ENCODE measurements at places on chromosomes 3 and 15.

- no peak for DNase-seq
These were observed 10.3 kb upstream of the STAB1 start for GRCh38 chr3:52484680-52485461.

GRCh38 chr3:120985242-120985641, 77.2 kb downstream of the STXBP5L start:
- DNase-seq: no peak

DNA sequence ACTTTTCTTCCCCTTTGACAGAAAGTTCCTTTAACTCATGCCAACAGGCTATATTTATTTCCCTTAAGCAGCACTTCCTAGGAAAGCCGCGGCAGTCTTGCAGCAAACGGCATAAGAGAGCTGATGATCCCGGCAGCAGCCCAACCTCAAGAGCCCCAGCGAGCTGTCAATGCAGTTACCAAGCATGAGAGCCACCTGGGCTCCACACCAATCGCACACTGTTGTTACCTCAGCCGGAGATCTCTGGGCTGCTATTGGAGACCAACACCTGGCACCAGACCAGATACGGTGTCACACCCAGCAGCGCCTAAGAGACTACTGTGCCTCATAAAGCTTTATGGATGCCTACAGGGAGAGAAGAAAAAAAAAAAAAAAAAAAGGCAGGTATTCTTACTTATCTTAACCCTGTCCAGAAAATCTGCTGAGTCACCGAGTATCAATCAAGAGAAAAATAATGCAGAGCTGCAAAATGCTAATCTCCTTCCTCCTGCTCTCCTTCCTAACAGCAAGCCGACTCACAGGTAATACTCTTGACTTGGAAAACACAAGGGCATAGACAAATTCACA, 11.7 kb downstream of the ABCC5 start:
- peak; percentile 11 for DNase-seq

DNA sequence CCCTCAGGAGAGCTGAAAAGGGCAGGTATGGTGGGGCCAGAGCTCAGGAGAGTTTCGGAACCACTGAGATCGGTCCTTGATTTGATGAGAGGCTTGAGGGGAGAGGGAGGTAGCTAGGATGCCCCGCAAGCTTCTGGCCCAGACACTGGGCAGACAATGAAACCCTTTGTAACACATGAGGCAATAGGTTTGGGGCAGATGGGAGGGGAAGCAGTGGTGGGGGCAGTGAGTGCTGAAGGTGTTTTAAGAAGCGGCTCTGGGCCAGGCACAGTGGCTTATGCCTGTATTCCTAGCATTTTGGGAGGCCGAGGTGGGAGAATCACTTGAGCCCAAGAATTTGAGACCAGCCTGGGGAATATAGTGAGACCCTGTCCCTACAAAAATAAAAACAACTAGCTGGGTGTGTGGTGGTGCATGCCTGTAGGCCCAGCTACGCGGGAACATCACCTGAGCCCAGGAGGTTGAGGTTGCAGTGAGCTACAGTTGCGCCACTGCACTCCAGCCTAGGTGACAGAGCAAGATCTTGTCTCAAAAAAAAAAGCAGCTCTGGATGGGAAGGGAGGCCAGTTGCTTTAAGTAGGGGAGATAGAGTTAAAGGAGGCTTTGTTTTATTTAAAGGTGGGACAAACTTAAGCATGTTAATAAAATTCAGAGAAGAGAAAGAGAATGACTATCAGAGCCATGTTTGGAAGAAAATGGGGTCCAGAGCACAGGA, 9.6 kb upstream of the SNX22 start:
- DNase-seq: no peak

- no peak for DNase-seq
These were observed 207.0 kb downstream of the NTRK3 start for GRCh38 chr15:88049506-88049905.

DNA sequence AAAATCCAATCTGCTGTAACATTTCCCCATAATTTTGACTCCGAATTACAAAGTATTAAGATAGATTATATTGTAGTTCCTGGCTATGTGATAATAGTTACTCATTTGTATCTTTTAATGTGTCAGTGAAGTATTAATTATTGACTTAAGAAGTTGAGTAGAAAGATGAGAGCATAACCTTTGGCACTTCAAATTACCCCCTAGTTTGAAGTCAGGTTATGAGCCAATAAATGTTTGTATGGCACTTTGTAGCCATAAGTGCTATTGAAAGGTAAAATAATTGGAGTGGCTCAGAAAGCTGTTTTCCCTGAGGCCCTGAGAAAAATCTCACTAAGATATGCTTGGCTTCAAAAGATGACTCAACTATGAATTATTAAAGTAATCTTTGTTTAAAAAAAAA, 31.0 kb downstream of the IREB2 start:
- DNase-seq: no peak

DNA sequence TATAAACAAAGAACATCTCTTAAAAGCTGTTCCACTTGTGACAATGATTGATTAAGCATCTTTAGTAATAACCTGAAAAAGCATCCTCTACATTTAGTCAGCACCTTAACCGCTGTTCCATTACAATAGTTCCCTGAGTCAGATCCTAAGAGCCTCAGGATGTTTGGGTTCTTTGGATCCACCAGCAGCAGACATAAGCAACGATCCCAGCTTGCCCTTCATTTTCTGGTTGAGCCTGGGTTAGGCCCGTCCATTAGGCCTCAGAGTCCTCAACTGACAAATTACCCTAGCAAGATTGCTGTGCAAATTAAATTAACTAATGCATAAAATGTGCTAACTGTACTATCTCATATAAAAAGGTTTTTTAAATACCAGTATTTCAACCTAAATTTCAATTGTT, 42.3 kb upstream of the ROBO1 start:
- no peak for DNase-seq

DNA sequence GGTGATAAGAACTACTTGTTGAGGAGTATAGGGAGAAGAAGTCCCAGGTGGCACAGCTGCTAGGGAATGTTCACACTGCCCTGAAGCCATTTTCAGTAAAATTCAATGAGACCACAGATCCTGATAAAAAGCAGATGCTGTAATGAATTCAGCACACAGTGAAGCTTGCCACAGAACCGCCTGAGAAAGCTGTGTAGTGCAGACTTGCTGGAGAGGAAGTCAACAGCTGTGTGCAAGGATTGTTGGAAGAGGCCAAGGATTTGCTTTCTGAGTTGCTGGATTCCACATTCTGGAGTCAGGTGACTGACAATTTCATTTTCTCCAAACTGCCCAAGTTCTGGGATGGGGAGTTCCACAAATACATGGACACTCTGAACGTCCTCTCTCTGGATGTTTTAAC, 70.9 kb downstream of the ANP32A start:
- no peak for DNase-seq

DNA sequence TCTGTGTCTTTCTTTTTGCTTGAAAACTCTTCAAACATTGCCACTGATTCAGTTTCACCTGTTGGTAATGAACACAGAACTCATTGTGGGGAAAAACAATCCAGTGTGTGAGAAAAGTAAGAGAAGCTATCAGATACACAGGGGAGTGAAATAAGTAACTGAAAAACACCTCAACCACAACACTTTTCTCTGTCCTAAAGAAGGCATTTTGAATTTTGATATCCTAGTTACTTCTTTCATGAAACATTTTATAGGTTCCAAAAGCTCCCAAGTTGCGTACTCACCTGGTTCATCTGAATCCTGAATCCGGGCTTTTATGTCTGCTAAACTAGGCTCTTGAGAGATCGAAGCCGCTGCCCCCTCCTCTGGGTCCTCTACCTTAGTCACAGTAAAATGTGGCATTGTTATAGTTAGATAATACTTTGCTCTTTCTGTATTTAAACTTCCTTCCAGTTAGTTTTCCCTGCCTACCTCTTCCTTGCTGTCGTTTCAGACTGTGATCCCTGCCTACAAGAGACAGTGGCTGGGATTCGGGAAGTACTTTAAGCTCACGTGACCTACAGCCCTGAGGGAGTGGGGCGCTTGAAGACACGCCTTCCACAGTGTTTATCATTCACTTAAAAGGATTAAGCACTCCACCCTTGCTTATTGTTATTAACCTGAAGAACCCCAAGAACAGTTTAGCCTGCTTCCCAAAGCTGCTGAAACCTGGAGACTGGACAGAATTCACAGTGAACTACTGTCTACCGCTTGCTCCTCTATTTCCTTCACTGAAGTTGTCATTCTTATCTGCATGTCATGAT, 19.1 kb downstream of the SLC12A6 start:
- DNase-seq: peak; percentile 63

DNA sequence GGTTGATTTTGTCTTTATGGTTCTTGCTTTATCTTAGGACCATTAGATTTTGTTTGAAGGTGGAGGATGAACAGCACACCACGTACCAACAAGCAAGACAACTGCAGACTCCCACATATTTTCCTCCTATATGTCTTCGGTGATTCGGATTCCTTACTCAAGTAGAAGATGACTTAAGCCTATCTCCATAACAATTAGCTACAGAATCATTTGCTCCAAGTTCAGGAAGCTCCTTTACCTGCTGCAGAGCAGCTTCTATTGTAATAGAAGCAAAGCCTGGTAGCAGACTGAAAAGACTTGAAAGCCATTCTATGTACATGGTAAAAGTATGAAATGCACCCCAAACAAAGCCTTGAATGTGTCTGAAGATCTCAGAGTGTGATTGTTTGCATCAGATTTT, 229.0 kb downstream of the SOX2 start:
- no peak for DNase-seq

GRCh38 chr3:81753416-81754027, 7.9 kb downstream of the GBE1 start:
- no peak for DNase-seq

DNA sequence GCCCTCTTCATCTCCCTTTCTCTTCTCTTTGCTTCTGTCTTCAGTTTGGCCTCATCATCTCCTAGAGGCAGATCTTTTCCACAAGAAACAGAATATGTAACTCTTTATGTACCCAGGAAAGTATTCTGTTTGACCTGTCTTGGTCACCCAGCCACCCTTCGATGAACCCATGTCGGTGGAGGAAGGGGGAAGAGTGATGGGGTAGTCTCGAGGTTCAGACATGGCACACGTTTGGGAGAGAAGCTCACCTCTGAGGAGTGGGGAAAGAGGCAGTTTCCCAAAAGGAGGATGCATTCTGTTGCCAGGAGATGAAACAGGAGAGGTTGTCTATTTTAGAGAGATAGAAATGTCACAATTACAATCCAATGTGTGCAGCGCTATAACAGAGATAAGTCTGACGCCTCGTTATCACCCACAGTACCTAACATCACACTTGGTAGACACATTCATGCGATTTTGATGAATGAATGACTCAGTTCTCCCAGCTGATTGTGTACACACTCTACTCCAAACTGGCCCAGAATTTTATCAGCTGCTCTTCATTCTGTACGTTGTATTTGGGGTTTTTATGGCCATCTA, 722 bp upstream of the CCDC50 start:
- DNase-seq: no peak

GRCh38 chr3:155407971-155408370, 114.5 kb upstream of the STRIT1 start:
- DNase-seq: no peak

DNA sequence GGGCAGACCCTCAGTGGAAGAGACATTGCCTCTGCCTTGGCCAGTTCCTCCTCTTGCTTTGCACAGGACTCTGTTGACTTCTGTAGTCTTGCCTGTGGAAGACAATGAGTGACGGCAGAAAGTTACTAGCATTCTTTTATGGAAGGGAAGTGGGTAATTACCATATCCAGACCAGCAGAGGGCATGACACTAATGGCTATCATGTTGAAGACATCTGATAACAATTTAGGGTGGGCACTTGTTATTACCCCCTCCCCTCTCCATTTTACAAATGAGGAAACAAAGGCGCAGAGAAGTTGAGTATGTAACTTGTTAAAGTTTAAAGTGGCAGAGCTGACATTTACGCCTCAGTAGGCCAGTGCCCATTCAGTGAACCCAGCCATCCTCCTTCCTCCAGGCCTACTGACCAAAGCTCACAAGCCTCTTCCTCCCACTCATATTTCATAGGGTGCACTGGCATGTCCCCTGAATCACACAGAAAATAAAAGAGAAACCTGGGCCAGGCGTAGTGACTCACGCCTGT, 48.2 kb upstream of the FMN1 start:
- DNase-seq: peak; percentile 32

- peak; percentile 69 for DNase-seq
These were observed 67.6 kb downstream of the HES1 start for GRCh38 chr3:194203482-194204041.

GRCh38 chr15:64845183-64845611, 3.5 kb downstream of the PLEKHO2 start:
- peak; percentile 63 for DNase-seq

- no peak for DNase-seq
These were observed 74.1 kb upstream of the MITF start for GRCh38 chr3:69665026-69665737.

GRCh38 chr15:90988296-90988695, 6.0 kb downstream of the PRC1 start:
- no peak for DNase-seq

- DNase-seq: no peak
These were observed 11.3 kb upstream of the KIF23 start for GRCh38 chr15:69402816-69403215.

- DNase-seq: no peak
These were observed 39.3 kb downstream of the P3H2 start for GRCh38 chr3:190081389-190081788.

DNA sequence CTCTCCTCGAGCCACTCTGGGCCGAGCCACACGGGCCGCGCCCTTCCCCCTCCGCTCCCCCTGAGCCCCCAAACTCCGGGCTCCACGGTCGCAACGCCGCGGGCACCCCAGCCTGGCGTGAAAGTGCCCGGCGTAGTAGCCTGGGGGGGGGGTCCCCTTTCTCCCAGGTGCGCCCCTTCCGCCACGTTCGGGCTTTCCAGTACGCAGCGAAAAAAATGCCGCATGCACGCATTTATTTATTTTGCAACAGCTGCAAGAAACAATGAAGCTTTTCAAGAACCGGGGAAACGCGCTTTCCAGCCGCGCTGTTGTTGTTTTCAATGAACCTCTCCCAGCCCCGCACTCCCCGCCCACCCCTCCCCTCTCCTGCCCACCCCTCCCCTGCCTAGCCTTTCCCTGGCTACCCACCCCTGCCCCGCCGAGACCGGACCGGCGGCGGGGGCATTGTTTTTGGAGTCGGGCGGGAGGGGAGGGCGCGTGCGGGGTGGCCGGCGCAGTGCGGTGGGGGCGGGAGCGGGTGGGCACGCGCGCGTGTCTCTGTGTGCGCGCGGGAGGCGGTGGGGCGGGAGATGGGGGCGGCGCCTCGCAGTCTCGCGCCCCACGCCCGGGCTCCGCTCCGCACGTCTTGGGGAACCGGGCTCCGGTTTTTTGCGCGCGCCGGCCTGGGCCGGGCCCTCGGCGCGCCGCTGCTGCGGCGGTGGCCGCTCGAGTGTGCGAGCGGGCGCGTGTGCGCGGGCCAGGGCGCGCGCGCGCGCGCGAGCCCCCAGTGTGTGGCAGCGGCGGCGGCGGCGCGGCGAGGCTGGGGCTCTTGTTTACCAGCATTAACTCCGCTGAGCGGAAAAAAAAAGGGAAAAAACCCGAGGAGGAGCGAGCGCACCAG, at the start of gene IGF1R:
TSS of gene IGF1R (plus strand) at position 766 of the 880 bp plus-strand sequence. CDS start 1,043 bp downstream, outside the sequence.
- DNase-seq: peak; percentile 93

- no peak for DNase-seq
These were observed 141.9 kb downstream of the SQOR start for GRCh38 chr15:45776772-45777171.

- peak; percentile 68 for DNase-seq
These were observed 24.3 kb upstream of the CP start for GRCh38 chr3:149245738-149246451.

All from NB4 (cell line).